ENCODE measurements at places on chromosomes 12 and 14.

DNA sequence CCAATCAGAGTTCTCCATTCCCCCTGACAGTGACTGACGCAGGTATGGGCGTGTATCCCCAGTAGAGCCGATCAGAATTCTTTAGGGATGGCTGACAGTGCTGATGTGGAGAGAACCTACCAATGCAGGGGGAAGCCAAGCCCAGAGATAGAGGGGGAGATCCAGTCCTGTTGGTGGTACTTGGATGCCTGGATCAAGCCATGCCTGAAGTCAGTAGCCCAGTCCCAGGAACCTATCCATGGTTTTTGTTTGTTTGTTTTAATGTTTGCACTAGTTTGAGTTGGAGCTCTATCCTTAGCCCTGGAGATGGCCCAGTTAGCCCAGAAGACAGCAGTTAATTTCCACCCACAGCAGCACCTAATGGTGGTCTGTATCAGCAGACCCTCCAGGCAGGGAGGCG, 40.2 kb downstream of the FOXN4 start:
- no peak for DNase-seq

DNA sequence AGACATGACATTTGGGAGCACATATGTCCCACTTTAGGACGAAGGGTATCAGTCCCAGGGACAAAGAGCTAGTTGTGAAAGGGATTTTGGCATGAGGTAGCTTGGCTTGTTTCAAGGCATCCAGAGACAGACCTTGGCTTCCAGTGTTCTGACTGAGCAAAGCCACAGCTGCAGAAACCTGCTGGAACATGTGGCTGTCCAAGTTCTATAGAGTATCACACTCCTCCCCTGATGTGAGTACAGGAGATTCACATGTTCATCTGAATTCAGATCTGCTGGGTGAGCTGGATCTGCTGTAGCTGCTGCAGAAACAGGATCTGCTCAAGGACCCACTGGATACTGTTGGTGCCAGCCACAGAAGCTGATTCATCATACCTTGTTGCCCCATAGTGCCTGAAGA, 10.1 kb upstream of the C14orf39 start:
- no peak for DNase-seq

- DNase-seq, result no peak
Measured at GRCh38 chr14:50089208-50089607, 27.2 kb downstream of the VCPKMT start.

DNA sequence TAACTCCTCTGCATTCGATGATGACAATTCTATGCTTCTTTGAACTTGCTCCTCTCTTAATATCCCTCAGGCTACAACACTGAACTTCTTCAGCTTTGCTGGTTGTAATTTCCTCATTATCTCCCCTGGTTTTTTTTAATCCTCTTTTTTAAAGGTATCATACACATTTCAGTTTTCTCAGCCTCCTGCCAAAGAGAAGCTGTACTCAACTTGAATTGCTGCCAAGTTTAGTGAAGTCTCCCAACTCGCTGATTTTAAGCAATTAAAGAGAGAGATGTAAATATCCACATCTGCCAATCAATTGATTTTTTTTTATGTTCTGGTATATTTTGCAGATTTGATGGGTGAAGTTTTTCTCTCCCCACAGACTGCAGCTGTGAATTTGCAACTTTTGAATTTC, 817.8 kb downstream of the GALC start:
- no peak for DNase-seq

DNA sequence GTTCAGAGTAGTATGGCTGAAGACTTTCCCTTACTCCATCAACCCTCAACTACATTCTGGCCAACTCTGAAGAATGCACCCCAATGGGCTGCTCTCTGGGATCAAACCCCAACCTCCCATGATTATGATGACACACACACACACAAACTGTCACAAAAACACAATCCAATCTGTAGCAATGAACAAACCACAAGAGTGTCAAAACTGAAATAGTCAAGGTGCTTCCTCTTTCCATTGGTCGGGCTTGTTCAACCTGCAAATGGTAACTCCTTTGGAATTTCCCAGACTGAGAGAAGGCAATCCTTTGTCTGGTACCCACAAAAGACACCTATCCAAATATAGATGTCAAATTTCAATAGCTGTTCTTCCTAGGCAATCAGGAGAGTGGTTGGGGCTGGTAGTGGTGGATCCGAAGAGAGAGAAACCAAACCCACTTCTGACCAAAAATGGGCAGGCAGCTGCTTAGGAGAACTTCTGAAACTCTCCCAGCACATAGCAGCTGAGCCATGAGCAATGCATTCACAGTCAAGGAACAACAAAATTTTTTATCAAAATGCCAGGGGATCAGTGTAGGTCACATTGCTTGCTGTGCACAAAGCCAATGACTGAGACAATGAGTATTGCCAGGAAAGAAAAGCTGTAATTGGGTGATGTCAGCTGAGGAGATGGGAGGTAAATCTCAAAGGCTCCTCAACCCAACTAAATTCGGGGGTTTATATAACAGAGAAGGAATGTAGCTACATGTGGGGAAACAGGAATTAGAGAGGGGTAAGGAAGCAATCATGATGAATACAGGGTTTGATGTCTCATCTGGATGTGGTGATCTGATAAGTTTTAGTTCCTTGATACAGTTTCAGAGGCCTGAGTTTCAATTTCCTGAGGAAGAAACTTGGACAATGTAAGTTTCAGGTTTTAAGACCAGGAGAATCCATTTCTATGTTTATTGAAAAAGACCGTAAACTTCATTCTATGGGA, 191.4 kb downstream of the KITLG start:
- no peak for DNase-seq

DNA sequence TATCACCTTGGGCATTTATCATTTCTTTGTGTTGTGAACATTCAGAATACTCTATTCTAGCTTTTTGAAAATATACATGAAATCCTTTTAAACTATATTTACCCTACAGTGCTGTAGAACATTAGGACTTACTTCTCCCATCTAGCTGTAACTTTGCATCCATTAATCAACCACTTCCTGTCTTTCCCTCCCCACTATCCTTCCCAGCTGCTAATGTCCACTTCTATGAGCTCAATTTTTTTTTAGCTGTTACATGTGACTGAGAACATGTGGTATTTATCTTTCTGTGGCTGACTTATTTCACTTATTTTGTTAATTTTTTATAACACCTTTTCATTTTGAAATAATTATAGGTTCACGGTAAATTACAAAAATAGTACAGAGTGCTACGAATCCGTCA, 136.0 kb downstream of the LMNTD1 start:
- DNase-seq, result no peak

DNA sequence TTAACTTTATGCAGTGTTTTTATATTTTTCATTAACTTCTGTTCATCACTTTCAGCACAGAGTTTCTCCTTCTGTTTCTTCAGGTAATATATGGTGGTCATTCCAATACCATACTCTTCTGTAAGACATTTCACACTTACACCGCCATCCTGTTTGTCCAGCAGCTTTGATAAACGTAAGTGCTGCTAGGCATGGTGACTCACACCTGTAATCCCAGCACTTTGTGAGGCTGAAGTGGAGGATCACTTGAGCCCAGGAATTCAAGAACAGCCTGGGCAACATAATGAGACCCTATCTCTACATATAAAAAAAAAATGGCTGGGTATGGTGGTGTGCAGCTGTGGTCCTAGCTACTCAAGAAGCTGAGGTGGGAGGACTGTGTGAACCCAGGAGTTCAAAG, 55.8 kb downstream of the EXOC5 start:
- DNase-seq, result no peak

GRCh38 chr12:3316776-3317480, 174.1 kb upstream of the PRMT8 start:
- DNase-seq, result no peak
